MV-4-11 (cell line): ENCODE measurements at places on chromosomes 5 and 9.

- no peak for DNase-seq
Observed at GRCh38 chr9:36030871-36031270, 5.8 kb upstream of the RECK start.

DNA sequence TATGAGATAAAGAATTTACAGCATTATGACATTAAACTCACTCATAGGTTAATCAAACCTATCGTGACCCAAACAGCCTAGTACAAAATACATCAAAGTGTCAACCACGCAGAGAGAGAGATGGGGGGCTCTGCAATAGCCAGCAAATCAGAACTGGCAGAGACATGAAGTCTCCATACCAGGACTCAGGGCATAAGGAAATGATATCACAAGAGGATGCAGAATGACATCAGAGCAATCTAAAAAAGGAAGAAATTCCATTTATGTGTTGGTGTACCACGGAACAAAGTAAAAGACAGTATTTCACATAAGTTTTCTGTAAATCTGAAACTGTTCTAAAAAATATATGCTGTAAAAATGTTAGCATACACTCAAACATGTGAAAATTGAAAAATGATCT is 24.6 kb downstream of the BICD2 start:
- DNase-seq: no peak

- peak; percentile 90 for DNase-seq
Observed at GRCh38 chr5:14286574-14287421, 143.7 kb downstream of the TRIO start.

- no peak for DNase-seq
Observed at GRCh38 chr9:20138841-20139240, 350.0 kb upstream of the SLC24A2 start.

- no peak for DNase-seq
Observed at GRCh38 chr5:75671506-75671905, 45.7 kb downstream of the POC5 start.

DNA sequence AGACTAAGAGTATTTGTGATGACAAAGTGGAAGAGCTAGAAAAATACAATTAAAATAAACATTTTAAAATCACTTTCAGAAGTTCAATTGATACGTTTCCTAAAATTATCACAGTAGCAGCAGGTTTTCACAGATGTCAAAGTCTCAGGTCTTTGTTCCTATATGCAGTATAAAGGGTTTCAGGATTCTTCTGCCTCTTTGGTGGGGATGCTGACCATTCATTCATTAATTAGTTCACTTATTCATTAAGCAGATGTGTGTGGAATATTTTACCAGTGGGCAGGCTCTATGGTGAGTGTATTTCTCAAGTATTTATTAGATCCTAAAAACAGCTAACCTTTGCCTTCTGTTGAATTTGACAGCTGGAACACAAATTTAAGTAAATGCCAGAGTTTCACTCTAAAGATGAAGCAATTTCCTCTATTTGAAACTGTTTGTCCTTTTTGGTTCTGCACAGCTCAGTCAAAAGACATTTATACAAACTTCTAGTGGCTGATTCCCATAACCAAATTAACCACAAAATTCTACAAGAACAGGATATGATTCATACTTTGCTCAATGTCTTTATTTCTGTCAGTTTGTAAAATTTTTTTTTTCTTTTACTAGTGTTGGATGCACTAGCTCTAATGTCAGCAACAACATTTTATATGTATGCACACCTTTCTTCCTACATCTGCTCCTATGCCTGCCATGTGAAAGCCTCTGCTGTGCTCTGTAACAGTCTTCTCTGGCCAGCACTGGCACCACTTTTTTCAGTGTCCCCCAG is 75.9 kb upstream of the PRR16 start:
- DNase-seq: peak; percentile 99
